ENCODE measurements at places on chromosomes 16 and 17.
A peak's percentile ranks its signal among the peaks of the same experiment; 100 is the strongest.

GRCh38 chr17:7652388-7653356 is 1.9 kb downstream of the ATP1B2 start:
- DNase-seq, result no peak

DNA sequence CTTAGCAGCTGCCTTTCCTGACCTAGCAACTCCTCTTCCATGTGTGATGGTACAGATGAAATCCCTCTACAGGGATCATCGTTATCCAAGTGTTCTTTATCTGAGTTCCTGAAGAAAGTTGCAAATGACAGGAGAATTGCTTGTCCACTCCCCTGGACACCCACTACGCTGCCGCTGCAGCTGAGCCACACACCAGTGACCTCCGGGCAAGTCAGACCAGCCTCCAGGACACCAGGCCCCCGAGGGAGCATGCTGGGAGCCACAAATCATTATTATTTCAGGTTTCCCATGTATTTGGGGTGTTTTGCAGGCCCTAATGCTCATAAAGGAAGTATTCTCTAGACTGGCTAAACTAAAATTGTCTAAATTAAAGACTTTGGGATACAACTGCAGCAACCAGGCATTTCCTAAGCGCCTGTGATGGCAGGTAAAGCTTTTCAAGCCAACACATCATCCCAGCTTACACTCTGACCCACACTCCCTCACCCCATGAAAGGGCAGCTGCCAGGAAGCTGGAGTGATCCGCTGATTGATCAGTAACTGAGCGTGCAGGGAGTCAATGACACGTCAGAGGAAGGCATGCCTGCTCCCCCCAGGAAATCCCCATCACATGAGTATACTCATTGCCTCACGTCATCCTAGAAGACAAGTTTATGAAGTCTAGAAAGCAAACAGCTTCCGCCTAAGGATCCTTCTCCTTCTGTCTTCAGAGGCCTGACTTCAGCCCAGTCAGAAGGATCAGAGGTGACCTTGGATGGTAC is 14.4 kb downstream of the FA2H start:
- DNase-seq, result no peak

- peak; percentile 51 for DNase-seq
Observed at GRCh38 chr17:38917259-38917658, 8.2 kb upstream of the LASP1NB start.

DNA sequence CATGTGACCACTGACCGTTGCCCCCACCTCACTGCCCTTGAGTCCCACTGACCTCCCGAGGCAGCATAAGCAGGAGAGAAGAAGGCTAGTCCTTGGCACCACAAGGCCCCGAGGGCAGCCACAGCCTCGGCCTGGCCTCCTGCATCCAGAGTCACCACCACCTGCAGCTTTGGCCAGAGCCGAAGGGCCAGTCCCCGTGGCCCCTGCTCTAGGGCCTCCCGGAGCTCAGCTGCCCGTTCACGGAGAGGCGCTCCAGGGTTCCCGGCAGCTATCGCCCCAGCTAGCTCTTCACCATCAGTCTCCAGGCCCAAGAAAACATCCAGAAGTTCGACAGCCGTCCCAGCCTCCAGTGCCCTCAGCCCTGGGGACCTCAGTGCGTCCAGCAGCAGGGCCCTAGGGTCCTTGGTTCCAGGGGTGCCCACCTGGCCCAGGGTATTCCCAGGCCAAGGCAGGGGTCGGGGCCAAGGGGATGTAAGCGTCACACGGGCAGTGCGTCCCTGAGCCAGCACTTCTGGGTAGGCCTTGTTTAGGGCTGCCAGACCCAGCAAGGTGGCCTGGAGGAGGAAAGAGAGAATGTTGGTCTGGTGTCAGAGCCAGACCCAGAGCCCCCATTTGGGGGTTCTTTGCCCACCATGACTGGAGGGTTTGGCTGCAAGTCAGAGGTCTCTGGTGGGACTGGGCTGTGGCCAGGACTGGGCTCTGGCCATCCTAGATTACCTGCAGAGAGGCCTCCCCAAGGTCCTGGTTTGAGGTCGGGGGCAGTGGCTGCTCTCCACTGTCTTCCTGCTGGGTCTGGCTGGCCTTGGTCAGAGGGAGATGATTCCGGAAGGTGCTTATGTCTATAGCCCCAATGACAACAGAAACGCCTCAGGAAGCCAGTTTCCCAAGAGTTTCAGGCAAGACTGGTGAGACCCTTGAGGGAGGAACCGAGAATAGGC is 1.8 kb downstream of the GHDC start:
- DNase-seq, result no peak

DNA sequence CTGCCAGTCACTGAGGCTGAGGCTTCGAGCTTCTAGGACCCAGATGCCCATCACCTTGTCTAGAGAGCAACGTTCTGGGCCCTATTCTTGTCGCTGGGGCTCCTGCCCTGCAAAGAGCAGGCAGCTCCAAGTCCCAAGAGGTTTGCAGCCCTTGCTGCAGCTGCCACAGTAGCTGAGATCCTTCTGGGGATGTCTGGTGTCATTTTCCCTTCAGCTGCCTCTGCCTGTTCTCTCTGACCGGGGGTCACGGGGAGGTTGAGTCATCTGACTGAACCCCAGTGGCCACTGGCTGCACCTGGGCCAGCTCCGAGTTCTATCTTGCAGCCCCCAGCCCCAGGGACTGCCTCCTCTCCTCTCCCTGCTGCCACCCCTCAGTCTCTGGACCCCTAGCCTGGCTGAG is 4.9 kb downstream of the WSCD1 start:
- DNase-seq, result no peak

DNA sequence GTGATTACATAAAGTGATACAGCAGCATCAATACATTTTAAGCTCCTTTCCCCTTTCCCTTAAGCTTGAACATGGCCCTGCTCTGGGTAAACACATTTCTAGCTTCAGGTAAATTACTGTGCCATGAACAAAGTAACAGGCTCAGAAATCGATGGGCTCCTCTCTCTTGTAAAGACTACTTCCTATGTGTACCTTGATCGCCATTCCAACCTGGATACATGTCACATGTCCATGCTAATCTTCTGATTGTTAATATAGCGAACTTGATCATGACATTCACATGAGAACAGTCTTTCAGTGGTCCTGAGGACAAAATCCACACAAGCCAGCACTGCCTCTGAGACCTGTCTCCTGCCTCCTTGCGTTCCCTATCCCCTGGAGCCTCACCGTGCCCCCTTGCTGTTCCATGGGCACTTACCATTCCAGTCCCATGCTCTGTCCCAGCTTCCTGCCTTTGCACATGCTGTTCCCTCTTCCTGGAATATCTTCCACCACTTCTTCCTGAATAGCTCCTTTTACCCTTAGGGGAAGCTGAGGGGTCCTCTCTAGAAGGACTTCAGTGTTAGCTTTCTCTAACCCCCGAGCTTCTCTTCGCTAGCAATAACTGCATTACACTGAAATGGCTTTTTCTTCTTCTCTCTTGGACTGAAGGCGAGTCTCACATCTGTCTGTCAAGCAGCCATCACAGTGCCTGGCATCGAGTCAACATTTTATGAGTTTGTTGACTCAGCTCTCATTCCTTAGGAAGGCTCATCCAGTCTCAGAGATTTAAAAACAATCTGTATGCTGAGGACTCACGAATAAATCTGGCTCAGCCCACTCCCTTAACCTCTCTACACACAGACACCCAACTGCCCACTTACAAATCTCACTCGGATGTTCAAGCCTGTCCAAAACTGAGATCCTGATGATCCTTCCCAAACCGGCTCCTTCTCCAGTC is 93.3 kb downstream of the ASIC2 start:
- DNase-seq, result no peak

DNA sequence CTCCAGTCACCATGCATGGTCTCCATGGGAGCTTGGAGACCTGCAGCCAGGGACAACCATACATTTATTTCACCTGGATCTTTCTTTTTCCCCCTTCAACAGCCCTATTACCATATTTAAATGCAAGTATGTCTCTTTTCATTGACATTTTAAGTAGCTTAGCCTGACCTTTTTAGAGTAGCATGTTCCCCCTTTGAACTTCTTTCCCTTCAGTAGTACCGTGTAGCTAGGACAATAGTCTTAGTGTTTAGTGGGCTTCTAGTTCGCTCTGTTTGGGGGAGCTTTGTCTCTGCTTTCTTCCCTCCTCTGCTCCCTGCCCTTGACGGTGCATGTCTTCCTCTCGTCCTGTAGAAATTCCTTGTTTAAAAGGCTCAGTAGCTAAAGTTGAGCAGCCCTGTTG is 94.6 kb downstream of the CCDC182 start:
- no peak for DNase-seq

- no peak for DNase-seq
Observed at GRCh38 chr16:64380751-64381150, 741.1 kb downstream of the CDH11 start.

DNA sequence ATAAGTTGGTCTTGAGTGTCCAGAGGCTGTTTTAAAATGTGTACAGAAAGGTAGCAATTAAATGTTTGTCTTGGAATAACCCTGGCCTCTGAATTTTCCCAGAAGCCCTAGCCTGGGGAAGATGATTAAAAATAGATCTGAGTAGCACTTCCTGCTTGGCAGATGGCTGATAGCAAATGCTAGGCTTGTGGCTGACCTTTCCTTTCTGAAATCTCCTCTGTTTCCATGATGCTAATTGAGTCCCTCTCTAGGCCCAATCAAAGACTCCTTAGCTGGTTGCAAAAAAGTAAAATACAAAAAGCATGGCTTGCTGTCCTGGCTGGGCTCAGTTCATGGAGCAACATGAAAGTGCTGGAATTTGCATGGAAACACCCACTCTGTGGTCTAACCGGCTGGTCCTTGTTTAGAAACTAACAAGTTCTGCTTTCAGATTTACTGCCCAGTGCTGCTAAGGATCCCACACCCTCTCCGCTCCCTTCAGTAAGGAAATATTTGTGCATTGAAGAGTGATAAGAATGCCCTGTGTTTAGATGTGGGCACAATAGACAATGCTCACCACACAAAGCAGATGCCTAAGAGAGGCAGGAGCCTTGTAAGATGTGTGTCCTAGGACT is 40.8 kb downstream of the YPEL2 start:
- DNase-seq, result no peak

DNA sequence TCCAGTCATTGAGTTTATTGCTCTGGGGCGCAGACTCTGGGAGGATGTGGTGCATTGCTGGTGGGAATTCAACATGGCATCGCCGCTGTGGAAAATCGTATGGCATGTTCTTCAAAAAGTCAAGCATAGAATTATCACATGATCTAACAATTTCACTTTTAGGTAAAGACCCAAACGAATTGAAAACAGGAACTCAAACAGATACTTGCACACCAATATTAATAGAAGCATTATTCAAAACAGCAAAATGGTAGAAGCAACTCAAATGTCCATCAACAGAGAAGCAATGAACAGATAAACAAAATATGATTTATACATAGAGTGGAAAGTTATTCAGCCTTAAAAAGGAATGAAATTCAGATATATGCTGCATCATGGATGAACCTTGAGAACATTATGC is 15.9 kb downstream of the PIK3R6 start:
- no peak for DNase-seq

DNA sequence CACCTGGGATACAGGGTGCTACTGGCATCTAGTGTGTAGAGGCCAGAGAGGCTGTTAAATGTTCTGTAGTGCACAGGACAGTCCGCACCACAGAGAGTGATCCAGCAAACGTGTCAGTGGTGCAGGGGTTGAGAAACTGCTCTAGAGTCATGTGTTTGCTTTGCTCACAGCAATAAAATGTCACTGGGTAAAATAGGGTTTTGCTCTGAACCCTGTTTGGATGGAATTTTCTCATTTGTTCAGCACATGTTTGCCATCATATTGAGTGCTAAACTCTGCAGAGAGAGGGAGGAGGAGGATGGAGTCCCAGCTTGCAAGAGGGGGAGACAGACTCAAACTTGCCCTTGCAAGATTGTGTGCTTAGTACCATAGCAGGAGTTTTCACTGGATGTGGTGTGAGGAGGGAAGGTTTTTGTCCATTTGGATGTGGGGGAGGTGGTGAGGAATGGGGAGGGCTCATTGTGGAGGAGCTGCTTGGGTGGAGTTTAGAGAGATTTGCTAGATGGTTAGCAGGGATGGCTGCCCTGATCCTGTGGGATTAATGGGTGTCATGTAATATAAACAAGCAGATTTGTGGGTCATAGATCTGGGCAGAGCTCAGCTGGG is 11.8 kb downstream of the PLCG2 start:
- DNase-seq, result no peak

DNA sequence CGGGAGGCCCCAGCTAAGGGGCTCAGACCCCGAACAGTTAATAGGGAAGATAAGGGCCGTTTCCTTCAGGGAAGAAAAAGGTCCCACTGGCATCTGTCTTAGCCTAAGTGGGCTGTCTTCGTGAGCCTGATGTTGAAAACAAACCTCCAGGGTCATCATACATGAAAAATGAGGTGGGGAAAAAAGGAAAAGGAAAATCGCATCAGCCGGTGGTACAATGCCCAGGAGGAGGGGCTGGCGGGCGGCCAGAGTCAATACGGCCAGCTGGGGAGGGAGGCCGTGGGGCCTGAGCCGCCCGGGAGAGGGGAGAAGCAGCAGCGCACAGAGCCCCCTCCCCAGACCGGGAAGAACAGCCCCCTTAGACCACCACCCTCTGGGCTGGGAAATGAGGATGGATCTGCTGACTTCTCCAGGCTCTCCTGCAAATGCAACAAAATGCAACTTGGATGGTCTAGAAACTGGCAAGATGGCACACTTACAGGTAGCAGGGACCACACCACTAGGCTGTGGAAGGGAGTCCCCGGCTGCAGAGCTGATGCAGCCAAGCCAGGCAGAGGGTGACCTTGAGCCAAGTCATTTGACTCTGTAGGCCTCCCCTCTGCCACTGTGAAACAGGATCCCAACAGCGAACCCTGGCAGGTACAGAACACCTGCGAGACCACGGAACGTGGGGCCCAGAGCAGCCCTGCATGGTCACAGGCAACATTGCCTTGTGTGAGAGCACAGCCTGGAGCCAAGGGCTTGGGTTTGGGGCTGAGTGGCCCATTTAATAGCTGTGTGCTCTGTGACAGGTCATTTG is 448.5 kb downstream of the SOX9 start:
- no peak for DNase-seq

GRCh38 chr16:64174327-64174726 is 947.5 kb downstream of the CDH11 start:
- no peak for DNase-seq

DNA sequence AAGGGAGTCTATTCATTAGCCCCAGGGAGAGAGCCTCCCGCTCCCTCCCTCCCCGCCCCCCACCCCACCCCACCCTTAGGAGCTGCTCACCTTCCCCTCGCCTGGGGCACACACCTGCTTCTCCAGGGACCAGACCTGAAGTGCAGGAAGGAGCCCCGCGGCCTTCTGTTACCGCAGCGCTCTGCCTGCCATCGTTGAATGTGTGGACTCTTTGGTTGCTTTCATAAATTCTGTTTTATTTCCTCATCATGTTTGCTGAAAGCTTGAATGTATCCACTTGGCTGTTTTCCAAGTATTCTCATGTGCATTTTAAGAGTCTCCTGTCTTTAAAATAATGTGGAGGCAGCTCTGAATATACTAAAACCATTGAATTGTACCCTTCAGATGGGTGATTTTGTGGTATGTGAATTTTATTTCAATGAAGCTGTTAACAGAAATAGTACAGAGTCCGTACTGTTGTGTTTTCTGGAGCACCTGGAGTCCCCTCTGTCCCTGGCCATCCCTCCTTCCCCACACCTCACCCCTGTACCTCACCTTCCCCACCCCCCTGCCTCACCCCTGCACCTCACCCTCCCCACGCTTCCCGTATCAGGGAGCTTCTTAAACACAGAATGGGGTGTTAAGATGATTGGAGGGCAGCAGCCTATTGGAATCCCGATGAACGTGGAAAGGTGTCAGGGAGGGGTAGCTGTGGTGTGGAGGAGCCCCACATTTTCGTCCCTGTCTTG is 25.5 kb downstream of the RAB11FIP3 start:
- no peak for DNase-seq

- no peak for DNase-seq
Observed at GRCh38 chr17:63102034-63102433, 136.0 kb downstream of the TANC2 start.

Data from head of caudate nucleus (tissue), 42 donors.